ENCODE measurements at places on chromosomes 2 and 18.
A peak's percentile ranks its signal among the peaks of the same experiment; 100 is the strongest.

- DNase-seq = no peak
Measured at GRCh38 chr18:23351521-23351920, 101.6 kb upstream of the RIOK3 start.

- DNase-seq = no peak
Measured at GRCh38 chr18:2027016-2027415, 544.3 kb downstream of the METTL4 start.

DNA sequence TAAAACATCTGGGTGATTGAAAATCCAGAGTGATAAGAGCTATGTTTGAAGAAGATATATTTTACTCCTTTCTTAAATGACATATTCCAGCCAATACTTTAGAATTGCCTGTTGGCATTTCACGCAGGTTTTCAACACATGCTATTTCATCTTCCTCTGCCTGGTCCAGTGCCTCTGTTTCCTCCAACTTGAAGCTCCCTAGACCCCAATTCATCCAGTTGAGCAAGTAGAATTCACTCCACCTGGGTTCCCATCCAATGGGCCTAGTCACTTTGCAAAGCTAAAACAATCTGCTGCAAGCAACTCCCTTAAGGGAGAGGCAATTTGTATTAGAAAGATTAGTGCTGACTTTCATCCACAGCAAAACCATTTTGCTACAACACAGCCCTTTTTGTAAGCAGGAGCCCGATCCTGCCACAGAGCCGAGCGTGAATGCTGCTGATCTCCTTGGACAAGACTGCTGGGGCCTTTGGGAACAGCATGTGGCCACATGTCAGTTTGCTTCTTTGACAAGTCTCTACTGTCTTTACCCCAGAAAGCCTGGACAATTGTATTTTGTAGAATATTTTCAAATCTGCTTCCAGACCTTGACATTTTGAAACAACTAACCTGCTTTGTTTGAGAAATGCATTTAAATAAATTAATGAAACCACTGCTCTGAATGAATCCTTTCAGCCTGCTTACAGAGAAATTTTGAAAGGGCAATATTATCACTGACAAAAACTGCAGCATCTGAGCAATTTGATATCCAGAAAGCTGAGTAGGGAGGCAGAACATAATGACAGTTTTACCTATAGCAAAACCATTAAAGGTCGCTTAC is 259.1 kb downstream of the TDRD15 start:
- DNase-seq = no peak

- DNase-seq = no peak
Measured at GRCh38 chr2:186755066-186755465, 61.2 kb downstream of the FAM171B start.

GRCh38 chr2:132521341-132521740 is 104.7 kb downstream of the GPR39 start:
- no peak for DNase-seq

DNA sequence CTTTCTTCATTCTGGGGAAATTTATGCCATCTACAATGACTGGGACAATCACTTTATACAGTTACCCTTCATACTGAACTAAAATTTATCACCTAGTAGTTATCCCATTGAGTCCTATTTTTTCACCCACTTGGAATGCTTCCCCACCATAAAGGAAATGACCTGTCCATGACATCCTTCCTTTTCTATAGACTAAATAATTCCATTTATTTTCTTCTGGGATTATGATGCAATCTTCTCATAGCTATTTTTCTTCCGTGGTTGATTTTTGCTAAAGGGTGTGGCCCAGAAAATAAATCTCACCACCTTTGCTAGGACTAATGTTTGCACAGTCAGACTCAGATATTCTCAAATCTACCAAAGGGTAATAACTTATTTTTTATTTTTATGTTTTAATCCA is 186.1 kb upstream of the NRXN1 start:
- no peak for DNase-seq

DNA sequence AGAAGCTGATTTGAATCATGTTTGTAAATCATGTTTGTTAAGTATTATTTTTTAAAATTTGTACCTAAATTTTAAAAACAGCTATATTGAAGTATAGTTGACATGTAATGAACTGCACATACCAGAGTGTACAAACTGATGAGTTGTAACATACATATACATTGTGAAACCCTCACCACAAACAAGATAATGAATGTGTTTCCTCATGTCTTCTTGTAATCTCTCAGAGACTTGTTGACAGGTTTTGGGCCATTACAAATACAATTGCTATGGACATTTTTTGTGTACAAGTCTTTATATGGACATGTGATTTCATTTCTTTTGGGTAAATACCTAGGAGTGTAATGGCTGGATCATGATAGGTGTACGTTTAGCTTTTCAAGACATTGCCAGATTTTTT is 21.5 kb downstream of the WDR43 start:
- no peak for DNase-seq

GRCh38 chr18:43587538-43588153 is 310.4 kb upstream of the SYT4 start:
- DNase-seq = peak; percentile 73

GRCh38 chr2:31644551-31644950 is 63.8 kb upstream of the SRD5A2 start:
- DNase-seq = no peak

Measured in COR-L47 (cell line).